Spleen (tissue), 13 donors: ENCODE measurements at places on chromosomes 16 and 17. TPM values are rescaled to one million over a fixed set of nuclear protein-coding genes. Genes with fewer than 3 reads are reported as not detected.

The LRRC75A gene
- total RNA-seq = 22.1 TPM

The TMC5 gene
- 0.26 TPM for total RNA-seq

The CACNG5 gene
- total RNA-seq = not detected

The GPR142 gene
- total RNA-seq = 2.6 TPM

The TP53TG3B gene
- total RNA-seq = not detected

The PHB1 gene
- total RNA-seq = 76.3 TPM

GRCh38 chr17:58506354-58507080, 7.9 kb downstream of the MTMR4 start:
- no peak for DNase-seq
- peak overlapping the region; percentile 83 for H3K27ac ChIP-seq
- no peaks in the 10 kb centered on the region for H3K27me3 ChIP-seq

GRCh38 chr17:10956821-10957220, 118.9 kb upstream of the PIRT start:
- no peak overlapping the region for H3K27ac ChIP-seq
- no peak overlapping the region for H3K4me3 ChIP-seq
- no peaks in the 10 kb centered on the region for H3K4me1 ChIP-seq
- no peak for DNase-seq
- no peaks in the 10 kb centered on the region for H3K27me3 ChIP-seq
- H3K36me3 ChIP-seq = no peaks in the 10 kb centered on the region

GRCh38 chr16:67608364-67608763, 36.6 kb upstream of the CARMIL2 start:
- peaks cover 29% of the 10 kb centered on the region for H3K36me3 ChIP-seq
- peaks cover 13% of the 10 kb centered on the region for H3K4me1 ChIP-seq
- no peaks in the 10 kb centered on the region for H3K27me3 ChIP-seq
- H3K4me3 ChIP-seq = no peak overlapping the region
- no peak overlapping the region for H3K27ac ChIP-seq
- DNase-seq = no peak

GRCh38 chr16:78987666-78988065, 612.9 kb downstream of the MAF start:
- H3K27ac ChIP-seq = no peak overlapping the region
- H3K4me3 ChIP-seq = no peak overlapping the region
- no peaks in the 10 kb centered on the region for H3K36me3 ChIP-seq
- H3K27me3 ChIP-seq = no peaks in the 10 kb centered on the region
- H3K4me1 ChIP-seq = no peaks in the 10 kb centered on the region

GRCh38 chr16:53895433-53895832, 191.5 kb downstream of the FTO start:
- DNase-seq = no peak
- H3K27ac ChIP-seq = no peak overlapping the region
- H3K36me3 ChIP-seq = no peaks in the 10 kb centered on the region
- no peaks in the 10 kb centered on the region for H3K27me3 ChIP-seq
- no peaks in the 10 kb centered on the region for H3K4me1 ChIP-seq
- no peak overlapping the region for H3K4me3 ChIP-seq

- no peaks in the 10 kb centered on the region for H3K27me3 ChIP-seq
- no peak for DNase-seq
- no peak overlapping the region for H3K27ac ChIP-seq
- H3K36me3 ChIP-seq = peaks cover 13% of the 10 kb centered on the region
- no peak overlapping the region for H3K4me3 ChIP-seq
These were observed 33.0 kb downstream of the PITPNM3 start for GRCh38 chr17:6523330-6523729.

DNA sequence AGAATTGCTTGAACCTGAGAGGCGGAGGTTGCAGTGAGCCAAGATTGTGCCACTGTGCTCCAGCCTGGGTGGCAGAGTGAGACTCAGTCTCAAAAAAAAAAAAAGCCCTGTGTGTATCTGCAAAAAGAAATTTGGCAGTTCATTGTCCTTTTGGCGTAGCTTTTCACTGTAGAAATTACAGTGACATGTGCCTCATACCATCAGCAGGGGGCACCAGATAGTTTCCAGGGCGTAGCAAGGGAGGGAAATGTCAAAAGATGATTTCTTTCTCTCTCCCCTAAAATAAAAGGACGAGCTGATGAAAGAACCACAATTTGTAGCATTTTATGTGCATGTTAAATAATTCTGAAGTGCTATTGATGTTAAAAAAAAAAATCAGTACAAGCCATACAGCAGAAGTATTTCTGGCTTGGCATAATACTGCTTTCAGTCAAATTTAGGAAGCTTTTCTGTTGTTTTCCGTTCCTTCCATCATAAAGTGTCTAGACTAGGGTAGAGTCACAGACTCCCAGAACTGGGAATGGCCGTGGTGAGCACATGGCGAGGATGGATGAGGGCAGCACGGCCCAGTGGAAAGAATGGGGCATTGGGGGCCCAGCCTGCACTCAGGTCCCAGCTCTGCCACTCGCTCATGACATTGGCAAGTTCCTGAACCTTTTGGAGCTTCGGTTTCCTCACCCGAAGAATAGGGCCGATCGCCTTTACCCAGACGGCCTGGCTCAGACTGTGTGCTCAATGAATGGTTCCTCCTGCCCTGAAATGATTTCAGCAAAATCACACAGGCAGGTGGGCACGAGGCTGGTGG, 59.8 kb upstream of the RPH3AL start:
- peaks cover 53% of the 10 kb centered on the region for H3K4me1 ChIP-seq
- H3K27me3 ChIP-seq = no peaks in the 10 kb centered on the region
- no peaks in the 10 kb centered on the region for H3K36me3 ChIP-seq
- H3K27ac ChIP-seq = no peak overlapping the region
- DNase-seq = no peak

GRCh38 chr17:9382626-9383025, 193.0 kb downstream of the STX8 start:
- no peaks in the 10 kb centered on the region for H3K27me3 ChIP-seq
- H3K4me3 ChIP-seq = no peak overlapping the region
- no peak overlapping the region for H3K27ac ChIP-seq
- peaks cover 15% of the 10 kb centered on the region for H3K36me3 ChIP-seq

DNA sequence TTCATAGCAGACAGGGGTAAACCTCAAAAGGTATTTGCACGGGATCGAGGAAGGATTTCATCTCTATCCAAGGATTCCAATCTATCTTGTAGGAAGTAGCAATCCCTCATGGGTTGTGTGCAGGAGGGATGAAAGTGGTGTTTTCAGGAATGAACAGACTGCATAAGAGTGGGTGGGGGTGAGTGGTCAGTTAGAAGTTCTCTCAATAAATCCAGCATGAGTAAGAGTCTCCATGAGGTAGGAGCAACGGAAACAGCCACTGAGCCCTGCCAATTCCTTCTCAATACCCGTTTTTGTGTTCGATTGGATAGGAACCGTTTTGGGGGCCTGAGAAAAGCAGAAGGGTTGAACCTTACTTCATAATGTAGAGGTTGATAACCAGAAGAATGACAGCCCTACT, 375.6 kb downstream of the SOX9 start:
- DNase-seq = no peak
- H3K4me1 ChIP-seq = no peaks in the 10 kb centered on the region
- no peak overlapping the region for H3K27ac ChIP-seq
- no peaks in the 10 kb centered on the region for H3K27me3 ChIP-seq

- no peaks in the 10 kb centered on the region for H3K27me3 ChIP-seq
- H3K36me3 ChIP-seq = peaks cover 23% of the 10 kb centered on the region
- no peak overlapping the region for H3K4me3 ChIP-seq
- peaks cover 19% of the 10 kb centered on the region for H3K4me1 ChIP-seq
- no peak overlapping the region for H3K27ac ChIP-seq
These were observed 50.6 kb downstream of the MARF1 start for GRCh38 chr16:15592324-15592723.

DNA sequence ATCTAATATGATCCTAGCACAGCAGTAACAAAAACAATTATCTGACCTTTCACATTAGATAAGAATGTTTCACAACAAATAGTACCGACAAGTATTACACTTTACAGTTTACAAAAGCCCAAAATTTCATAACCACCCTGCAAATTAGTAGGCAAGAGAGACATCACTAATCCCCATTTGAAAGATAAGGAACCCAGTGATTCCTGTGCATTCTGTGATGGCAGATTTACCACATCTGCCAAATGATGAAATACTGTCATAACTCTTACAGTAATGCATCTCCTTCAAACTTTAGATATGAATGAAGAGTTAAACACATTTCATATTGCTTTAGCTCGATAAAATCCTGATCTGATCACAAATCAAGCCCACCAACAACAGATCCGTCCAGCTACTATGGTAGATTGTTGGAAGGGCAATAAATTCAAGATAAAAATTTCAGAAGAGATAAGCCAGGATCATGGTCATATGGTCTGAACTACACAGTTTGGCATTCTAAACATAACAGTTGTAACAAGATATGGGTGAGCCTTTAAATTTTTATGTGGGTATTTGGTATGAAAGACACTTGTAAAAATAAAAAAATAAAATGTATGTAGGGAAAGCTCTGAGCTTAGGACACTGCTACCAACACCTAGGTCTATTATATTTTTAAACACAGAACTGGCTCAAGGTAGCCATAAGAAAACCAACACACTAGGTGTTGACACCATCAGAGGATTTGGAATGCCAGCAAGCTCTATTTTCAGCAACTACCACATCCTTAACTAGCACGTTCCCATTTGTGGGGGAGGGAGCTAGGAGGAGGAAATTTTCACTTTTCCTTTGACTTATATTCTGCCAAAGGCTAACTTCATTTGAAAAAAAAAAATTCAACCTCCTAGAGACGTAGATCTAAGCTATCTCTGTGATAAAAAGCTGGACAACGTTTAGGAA, 9.3 kb downstream of the YWHAE start:
- H3K36me3 ChIP-seq = peaks cover 6% of the 10 kb centered on the region
- H3K27ac ChIP-seq = peak overlapping the region; percentile 57
- no peak for DNase-seq
- no peak overlapping the region for H3K4me3 ChIP-seq
- no peaks in the 10 kb centered on the region for H3K27me3 ChIP-seq

- peaks cover 5% of the 10 kb centered on the region for H3K4me1 ChIP-seq
- no peak overlapping the region for H3K4me3 ChIP-seq
- no peaks in the 10 kb centered on the region for H3K27me3 ChIP-seq
- peaks cover 49% of the 10 kb centered on the region for H3K36me3 ChIP-seq
- no peak for DNase-seq
These were observed 12.6 kb downstream of the UBN1 start for GRCh38 chr16:4859900-4860255.

GRCh38 chr16:3235856-3236669, 1.1 kb upstream of the ZNF200 start:
- H3K36me3 ChIP-seq = peaks cover 18% of the 10 kb centered on the region
- H3K4me1 ChIP-seq = peaks cover 10% of the 10 kb centered on the region
- DNase-seq = peak; percentile 91
- peak overlapping the region; percentile 47 for H3K27ac ChIP-seq
- no peak overlapping the region for H3K4me3 ChIP-seq
- H3K27me3 ChIP-seq = no peaks in the 10 kb centered on the region

GRCh38 chr16:19105891-19106624, 7.7 kb upstream of the ITPRIPL2 start:
- no peak for DNase-seq
- no peaks in the 10 kb centered on the region for H3K4me1 ChIP-seq
- H3K36me3 ChIP-seq = no peaks in the 10 kb centered on the region

DNA sequence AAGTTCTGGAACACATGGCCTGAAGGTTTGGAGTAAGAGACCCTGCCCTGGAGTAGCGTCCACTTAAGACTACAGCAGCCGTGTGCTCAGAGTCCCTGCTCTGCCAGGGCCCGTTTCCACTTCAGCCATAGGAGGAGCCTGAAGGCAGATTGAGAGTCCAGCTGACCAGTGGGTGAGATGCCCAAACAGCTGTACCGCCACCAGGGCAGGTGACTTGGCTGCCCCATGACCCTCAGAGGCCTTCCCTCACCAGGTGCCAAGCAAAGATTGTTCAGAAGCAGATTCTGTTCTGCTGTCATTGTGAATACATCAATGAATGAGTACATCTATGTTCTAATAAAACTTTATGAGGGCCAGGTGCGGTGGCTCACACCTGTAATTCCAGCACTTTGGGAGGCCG, 178.8 kb downstream of the RAB11FIP4 start:
- no peak overlapping the region for H3K4me3 ChIP-seq
- H3K27me3 ChIP-seq = no peaks in the 10 kb centered on the region
- H3K36me3 ChIP-seq = no peaks in the 10 kb centered on the region
- H3K27ac ChIP-seq = no peak overlapping the region
- no peaks in the 10 kb centered on the region for H3K4me1 ChIP-seq
- DNase-seq = no peak

- H3K36me3 ChIP-seq = peaks cover 26% of the 10 kb centered on the region
- H3K4me1 ChIP-seq = peaks cover 36% of the 10 kb centered on the region
- H3K27ac ChIP-seq = no peak overlapping the region
- H3K4me3 ChIP-seq = no peak overlapping the region
These were observed 14.0 kb downstream of the CYB5B start for GRCh38 chr16:69438465-69438864.

DNA sequence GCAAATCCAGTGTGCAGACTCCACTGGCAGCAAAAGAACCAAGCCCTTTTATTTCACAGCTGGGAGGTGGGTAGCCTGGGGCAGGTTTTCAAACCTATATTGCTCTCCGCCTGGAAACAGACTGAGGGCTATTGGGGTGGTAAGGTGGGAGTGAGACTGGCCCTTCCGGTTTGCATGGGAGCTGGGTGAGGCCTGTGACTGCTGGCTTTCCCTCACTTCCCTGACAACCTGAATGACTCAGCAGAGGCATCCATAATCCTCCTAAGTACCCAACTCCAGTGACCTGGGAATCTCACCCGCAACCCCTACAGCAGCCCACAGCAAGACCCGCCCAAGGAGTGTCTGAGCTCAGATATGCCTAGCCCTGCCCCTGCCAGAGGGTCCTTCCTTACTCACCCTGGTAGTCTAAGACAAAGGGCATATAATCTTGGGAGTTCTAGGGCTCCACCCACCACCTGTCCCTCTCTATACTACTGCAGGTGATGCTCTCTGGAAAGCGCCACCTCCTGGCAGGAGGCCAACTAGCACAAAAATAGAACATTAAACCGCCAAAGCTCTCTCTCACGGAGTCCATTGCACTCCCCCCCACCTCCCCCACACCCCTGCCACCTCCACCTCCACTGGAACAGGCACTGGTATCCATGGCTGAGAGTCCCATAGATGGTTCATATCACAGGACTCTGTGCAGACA, 602.0 kb upstream of the C16orf82 start:
- peaks cover 10% of the 10 kb centered on the region for H3K27me3 ChIP-seq
- H3K4me1 ChIP-seq = no peaks in the 10 kb centered on the region
- H3K36me3 ChIP-seq = no peaks in the 10 kb centered on the region
- no peak for DNase-seq
- no peak overlapping the region for H3K4me3 ChIP-seq

- peak overlapping the region; percentile 51 for H3K27ac ChIP-seq
- DNase-seq = peak; percentile 73
- H3K4me1 ChIP-seq = no peaks in the 10 kb centered on the region
- H3K4me3 ChIP-seq = peak overlapping the region; percentile 30
These were observed 154.0 kb downstream of the C16orf78 start for GRCh38 chr16:49527611-49528010.

DNA sequence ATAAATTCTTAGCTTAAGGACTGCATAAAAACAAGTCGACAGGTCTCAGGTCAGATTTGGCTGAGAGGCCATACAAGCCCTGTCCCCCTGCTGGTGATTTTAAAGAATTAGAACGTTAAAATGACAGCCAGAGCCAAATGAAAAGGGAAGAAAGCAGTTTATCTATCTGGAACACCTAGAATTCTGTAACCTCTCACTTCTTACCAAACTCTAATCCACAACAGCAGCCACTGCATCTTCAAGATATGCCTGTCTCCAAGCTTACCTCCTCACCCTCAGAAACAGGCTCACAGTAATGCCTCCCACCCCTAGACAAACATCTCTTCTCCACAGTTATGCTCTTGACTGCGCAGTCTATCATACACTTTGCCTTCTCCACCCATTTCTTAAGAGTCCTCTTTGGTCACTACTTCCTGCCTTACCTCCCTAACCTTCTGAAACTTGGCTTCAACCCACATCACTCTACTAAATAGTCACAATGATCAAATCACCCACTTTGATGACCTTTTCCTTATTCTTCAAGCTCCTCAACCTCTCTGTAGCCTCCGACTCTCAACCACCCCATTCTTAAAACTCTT, 14.2 kb downstream of the ANKFY1 start:
- H3K4me1 ChIP-seq = peaks cover 57% of the 10 kb centered on the region
- H3K4me3 ChIP-seq = no peak overlapping the region
- H3K27me3 ChIP-seq = no peaks in the 10 kb centered on the region
- no peak overlapping the region for H3K27ac ChIP-seq
